ENCODE measurements at places on chromosomes 1 and 21. TPM values are rescaled to one million over a fixed set of nuclear protein-coding genes. Genes with fewer than 3 reads are reported as not detected.

The FMO2 gene
- total RNA-seq: 125 TPM

The ANKRD34A gene
- total RNA-seq: 0.26 TPM

The CD1B gene
- not detected for total RNA-seq

The RHEX gene
- not detected for total RNA-seq

The EDN2 gene
- not detected for total RNA-seq

The ZBTB8A gene
- total RNA-seq: 5.9 TPM

The SIK1 gene
- total RNA-seq: 0.26 TPM

The TMEM200B gene
- total RNA-seq: 17.7 TPM

The RGSL1 gene
- not detected for total RNA-seq

The SLC2A1 gene
- total RNA-seq: 56.5 TPM

The C1orf21 gene
- 53.0 TPM for total RNA-seq

The MAB21L3 gene
- 0.66 TPM for total RNA-seq

The ADGRL2 gene
- 61.4 TPM for total RNA-seq

The KRTAP19-1 gene
- total RNA-seq: not detected

The RGS16 gene
- 0.33 TPM for total RNA-seq

The LORICRIN gene
- not detected for total RNA-seq

The SH3BGR gene
- total RNA-seq: 3.3 TPM

The MAP1LC3C gene
- total RNA-seq: 0.66 TPM

The RAB42 gene
- total RNA-seq: 4.1 TPM

The OLFM3 gene
- not detected for total RNA-seq

The RNU1-1 gene
- under 0.01 TPM for total RNA-seq

The MYOC gene
- total RNA-seq: 2.1 TPM

The EXOC8 gene
- 14.1 TPM for total RNA-seq

The RXRG gene
- total RNA-seq: under 0.01 TPM

The SDC3 gene
- total RNA-seq: 25.9 TPM

The S100A14 gene
- 0.33 TPM for total RNA-seq

The REG4 gene
- total RNA-seq: not detected

The TRNP1 gene
- 10.8 TPM for total RNA-seq

The GPBP1L1 gene
- total RNA-seq: 104 TPM

The MAP7D1 gene
- 78.4 TPM for total RNA-seq

The BTF3L4 gene
- 63.2 TPM for total RNA-seq

The APP gene
- 633 TPM for total RNA-seq

The PPP1R12B gene
- total RNA-seq: 11.3 TPM

The TEX38 gene
- not detected for total RNA-seq

The MOB3C gene
- total RNA-seq: 12.1 TPM

The DEPDC1 gene
- total RNA-seq: 8.8 TPM

The TMIGD3 gene
- total RNA-seq: not detected

The FMOD gene
- 3.3 TPM for total RNA-seq

The KRTAP11-1 gene
- not detected for total RNA-seq

The NPPA gene
- total RNA-seq: not detected

The MANEAL gene
- total RNA-seq: 0.50 TPM

The COL6A2 gene
- total RNA-seq: 782 TPM

The CDKN2C gene
- total RNA-seq: 19.8 TPM

The MTARC1 gene
- 9.6 TPM for total RNA-seq

The ADGRL4 gene
- total RNA-seq: 5.0 TPM

The HSF2BP gene
- total RNA-seq: 1.2 TPM

The DHRS3 gene
- total RNA-seq: 68.1 TPM

The NR0B2 gene
- not detected for total RNA-seq

The MXRA8 gene
- total RNA-seq: 397 TPM

The RIIAD1 gene
- not detected for total RNA-seq

The VWA1 gene
- total RNA-seq: 2.6 TPM

The UCHL5 gene
- total RNA-seq: 24.1 TPM

The RAB25 gene
- not detected for total RNA-seq

The CNIH3 gene
- 15.7 TPM for total RNA-seq
